ENCODE measurements at places on chromosomes 7 and 10.

DNA sequence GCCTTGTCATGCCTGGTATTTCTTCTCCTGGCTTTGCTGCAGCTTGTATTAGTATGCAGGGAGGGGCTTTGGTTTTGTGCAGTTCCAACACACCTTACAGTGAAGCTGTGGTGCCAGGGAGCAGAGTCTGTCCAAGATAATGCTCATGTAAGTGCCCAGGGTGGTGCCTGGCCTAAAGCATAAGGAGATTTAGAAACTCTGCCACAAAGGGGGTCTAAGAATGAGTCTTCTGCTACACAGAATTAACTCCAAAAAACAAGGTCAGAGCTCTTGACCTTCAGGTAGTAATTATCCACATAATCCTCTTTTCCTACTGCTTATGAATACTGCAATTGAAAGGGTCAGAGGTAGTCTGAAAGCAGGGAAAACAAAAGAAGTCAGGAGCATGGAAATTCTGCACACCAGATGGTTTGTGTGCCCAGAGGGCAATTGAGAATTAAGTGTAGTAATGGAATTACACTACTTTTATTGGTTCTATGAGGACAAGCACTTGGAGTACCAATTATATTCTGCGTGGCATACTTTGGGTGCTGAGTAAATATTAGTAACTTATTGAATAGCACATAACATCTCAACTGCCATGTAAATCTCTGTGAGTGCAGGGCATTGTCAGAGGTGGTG, 121.5 kb downstream of the KAT6B start:
- no peak for DNase-seq

GRCh38 chr10:7942316-7942715, 112.2 kb upstream of the GATA3 start:
- DNase-seq = no peak

DNA sequence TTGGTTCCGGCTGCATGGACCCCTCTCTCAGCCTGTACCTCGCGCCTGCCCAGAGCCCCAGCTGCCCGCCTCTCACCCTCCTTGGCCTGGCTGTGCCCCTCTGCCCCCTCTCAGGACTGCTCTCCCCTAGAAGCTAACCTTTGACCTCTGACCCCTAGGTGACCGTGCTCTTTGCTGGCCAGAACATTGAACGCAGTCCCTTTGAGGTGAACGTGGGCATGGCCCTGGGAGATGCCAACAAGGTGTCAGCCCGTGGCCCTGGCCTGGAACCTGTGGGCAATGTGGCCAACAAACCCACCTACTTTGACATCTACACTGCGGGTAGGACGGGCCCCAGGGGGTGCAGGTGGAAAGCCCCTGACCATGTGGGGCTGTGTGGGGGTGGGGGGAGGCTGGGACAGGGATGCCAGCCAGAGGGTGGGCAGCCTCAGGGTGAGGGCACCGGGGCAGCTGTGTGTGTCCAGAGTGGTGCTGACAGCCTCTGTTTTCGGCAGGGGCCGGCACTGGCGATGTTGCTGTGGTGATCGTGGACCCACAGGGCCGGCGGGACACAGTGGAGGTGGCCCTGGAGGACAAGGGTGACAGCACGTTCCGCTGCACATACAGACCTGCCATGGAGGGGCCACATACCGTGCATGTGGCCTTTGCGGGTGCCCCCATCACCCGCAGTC, 8.0 kb downstream of the FLNC start:
- DNase-seq = no peak

- no peak for DNase-seq
Observed at GRCh38 chr10:59654007-59654406, 55.6 kb downstream of the SLC16A9 start.

DNA sequence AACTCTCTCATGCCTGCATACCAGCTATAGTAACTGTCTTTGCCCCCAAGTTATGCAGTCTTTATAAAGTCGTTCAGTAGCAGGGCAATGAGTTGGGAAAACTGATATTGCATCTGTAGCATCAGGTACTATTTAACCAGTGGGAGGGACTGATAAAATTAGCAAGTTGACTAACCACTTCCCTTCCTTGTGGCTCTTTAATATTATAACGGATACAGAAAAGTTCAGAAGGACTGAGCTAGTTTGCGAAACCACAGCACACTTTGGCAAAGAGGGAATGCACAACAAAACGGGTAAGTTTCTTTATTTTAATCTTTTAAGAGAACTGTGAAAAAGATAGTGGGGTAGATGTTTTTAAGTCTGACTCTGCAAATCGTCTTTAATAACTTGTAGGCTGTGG, 205.3 kb upstream of the HDAC9 start:
- no peak for DNase-seq

DNA sequence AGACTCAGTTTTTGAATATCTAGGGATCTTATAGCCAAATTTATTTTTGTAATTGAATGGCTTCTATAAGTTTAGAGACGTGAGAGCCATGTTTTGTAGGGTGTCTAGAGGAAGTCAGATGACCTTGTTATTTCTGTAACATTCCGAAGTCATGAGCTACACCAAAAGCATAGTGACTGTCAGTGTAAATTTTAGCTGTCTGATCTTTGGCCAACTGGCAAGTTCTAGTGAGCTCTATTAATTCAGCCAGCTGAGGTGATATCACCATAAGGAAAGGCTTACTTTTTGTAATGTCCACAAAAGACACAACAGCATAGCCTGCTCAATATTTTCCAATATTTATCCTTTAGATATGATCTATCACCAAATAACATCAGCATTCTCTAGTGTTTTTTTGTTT, 9.9 kb upstream of the NT5C3A start:
- DNase-seq = no peak

DNA sequence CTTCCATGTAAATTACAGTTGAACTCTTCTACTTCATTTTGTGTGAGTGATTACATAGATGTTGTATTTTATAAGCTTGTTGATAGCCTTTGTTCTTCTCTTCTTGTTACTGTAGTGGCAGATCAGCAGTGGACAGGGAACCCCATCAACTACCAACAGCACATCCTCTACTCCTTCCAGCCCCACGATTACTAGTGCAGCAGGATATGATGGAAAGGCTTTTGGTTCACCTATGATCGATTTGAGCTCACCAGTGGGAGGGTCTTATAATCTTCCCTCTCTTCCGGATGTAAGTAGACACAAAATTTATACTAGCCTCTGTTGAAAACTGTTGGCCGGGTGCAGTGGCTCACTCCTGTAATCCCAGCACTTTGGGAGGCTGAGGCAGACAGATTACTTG, 110.7 kb downstream of the TRIM24 start:
- DNase-seq = no peak

- peak; percentile 40 for DNase-seq
Observed at GRCh38 chr7:137656227-137656849, 190.4 kb downstream of the DGKI start.

- no peak for DNase-seq
Observed at GRCh38 chr10:103044942-103045489, 126.9 kb downstream of the CNNM2 start.
